Urothelium cell line (cell line): ENCODE measurements at places on chromosomes 4 and X.

DNA sequence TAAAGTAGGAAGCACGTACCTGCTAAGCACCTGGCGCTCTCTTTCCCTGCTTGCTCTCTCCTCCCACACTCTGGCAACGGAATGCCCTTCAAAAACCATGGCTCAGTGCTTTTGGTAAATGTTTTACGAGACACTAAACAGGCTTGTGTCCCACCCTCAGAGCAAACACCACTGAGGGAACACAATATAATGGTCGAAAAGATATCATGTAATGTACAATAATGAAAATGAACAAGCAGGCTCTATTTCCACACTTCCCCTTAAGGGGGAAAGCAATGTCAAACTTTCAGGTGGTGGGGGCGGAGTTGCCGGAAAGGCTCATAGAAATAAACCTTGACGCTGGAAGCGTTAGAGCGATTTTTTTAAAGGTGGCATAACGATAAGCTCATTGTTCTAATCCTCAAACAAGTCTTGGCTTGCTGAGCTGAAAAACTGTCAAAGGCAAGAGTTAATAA, 115.1 kb downstream of the RBM47 start:
- DNase-seq, result no peak

DNA sequence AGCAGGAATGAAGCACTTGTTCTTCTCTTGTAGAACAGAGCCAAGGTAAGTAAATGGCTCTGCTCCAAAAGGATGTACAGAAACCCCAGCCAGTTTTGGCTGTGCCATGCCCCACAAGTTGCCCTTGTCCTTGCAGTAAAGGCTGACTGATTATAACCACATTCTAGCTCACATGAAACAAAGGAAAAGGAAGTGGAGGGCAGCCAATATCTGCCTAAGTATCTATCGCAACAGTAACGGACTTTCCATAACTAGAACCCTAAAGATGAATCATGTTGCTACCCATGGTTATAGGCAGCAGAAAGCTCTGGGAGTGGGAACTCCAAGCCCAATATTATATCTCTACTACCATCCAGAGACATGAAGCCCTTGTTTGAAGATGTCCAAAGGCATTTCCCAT, 95.7 kb downstream of the COMMD8 start:
- no peak for DNase-seq

GRCh38 chr4:156298230-156298629, 344.6 kb upstream of the CTSO start:
- DNase-seq, result no peak

DNA sequence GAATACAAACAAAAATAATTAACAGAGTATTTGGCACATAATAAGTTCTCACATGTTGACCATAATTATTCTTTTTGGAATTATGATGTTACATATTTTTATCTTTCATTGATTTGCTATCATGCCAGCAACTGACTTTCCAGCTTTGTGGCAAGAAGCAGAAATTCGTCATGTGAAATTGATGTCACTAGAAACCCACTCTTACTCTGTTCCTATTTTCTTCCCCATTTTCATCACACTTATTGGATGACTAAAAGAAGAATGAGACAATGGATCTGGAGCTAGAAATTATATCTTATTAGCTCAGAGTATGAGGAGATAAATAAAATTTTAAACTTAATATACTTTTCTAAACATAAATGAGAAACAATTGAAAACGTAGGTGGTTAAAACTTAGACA, 31.9 kb downstream of the EGF start:
- no peak for DNase-seq

- no peak for DNase-seq
These were observed 199.3 kb upstream of the GRID2 start for GRCh38 chr4:92104506-92104905.

DNA sequence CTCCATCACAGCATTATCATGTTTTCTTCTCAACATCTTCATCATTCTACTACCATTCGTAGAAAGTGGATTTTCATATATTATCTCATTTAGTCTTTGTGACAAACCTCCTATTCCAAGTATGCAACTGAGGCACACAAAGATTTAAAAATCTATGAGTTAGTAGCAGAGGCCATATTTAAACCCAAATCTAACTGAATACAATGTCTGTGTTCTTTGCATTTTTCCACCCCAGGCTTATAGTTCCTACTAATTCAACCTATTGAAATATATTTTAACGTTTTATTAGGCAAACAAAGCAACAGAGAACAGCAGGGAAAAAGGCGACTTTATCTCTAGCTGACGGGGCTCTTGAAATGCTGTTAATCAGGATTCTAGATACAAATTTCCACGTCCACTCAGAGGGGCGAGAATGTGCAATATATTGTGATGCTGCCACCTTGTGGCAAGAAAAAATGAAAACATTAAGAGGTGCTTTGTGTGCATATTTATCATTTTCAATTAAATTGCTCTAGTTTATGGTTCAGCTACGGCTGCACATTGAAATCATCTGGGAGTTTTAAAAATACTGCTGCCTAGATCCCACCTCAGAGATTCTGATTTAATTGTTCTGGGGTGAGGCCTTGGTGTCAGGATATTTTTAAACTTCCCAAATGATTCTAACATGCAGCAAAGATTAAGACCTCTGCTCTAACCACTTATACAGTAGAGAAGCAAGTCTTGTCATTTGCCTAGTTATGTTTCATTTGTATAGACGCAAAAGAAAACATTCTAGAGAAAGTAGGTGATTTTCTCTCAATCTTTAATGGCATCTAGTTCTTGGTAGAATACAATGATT, 315.9 kb downstream of the MAPK10 start:
- DNase-seq, result peak; percentile 23
